ENCODE measurements at places on chromosomes 7 and 10.

GRCh38 chr10:22613011-22613410 is 101.4 kb downstream of the PIP4K2A start:
- DNase-seq = no peak

GRCh38 chr10:120614680-120615079 is 157.7 kb downstream of the PLPP4 start:
- no peak for DNase-seq

GRCh38 chr7:151884312-151885201 is 7.6 kb upstream of the PRKAG2 start:
- DNase-seq = no peak

DNA sequence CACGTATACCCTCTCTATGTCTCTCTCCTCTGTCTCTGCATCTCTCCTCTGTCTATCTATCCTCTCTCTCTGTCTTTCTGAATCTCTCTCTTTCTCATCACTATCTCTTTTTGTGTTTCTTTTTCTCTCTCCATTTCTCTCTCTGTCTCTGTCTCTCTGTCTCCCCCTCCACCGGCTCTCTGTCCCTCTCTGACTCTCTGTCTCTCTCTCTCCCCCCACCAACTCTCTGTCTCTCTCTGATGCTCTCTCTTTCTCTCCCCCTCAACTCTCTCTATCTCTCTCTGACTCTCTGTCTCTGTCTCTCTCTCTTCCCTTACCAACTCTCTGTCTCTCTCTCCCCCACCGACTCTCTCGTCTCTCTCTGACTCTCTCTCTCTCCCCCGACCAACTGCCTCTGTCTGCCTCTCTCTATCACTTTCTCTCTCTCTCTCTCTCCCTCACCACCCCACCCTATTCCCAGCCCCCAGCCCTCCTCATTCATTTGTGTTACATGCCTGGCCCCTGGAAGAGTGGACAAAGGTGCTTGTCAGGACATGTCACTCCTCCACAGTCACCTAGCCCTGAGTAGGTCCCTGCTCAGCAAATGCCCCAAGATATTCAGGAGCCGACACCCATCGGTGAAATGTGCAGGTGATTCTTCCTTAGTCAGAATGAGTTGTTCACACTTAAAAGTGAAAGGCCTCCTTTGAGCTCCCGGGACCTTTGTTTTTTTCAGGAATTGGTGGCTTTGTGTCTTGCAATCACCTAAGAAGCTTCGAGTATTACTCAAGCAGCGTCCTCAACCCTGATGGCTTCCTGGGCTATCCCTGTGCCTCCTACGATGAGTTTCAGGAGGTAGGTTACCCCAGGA is 13.6 kb downstream of the PNLIPRP2 start:
- no peak for DNase-seq

- DNase-seq = no peak
Observed at GRCh38 chr10:15539262-15539661, 168.2 kb upstream of the FAM171A1 start.

DNA sequence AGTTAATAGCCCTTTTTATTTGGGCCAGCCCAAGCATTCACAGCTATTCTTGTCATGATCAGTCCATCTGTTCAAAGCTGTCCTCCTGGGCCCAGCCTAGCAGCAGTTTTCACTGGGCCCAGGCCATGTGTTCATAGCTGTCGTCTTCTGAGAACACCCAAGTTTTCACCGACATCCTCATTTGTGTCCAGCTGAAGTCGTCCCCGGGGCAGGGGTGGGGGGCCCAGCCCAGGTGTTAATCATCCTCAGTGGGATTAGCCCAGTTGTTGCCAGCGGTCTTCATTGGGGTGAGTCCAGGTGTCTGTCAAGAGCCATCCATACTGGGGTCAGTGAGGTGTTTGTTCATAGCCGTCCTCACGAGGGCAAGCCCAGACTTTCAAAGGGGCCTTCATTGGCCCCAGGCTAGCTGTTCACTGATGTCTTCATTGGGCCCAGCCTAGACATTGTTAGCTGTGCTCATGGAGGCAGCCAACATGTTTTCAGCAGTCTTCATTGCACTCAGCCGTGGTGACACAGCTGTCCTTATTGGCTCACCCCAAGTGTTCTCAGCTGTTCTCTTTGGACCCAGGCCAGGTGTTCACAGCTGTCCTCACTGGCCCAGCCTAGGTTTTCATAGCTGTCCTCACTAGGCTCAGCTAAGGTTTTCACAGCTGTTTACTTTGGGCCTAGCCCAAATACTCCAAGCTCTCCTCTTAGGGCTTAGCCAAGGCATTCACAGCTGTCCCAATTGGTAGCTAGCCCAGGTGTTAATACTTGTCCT is 10.0 kb downstream of the FRG2B start:
- DNase-seq = no peak

- no peak for DNase-seq
Observed at GRCh38 chr7:127151379-127151778, 101.4 kb downstream of the GRM8 start.

GRCh38 chr7:101189109-101189508 is 9.0 kb upstream of the NAT16 start:
- DNase-seq = no peak

- no peak for DNase-seq
Observed at GRCh38 chr10:88154596-88155250, 291.3 kb downstream of the PTEN start.

GRCh38 chr10:129004398-129004797 is 462.6 kb upstream of the MGMT start:
- no peak for DNase-seq

DNA sequence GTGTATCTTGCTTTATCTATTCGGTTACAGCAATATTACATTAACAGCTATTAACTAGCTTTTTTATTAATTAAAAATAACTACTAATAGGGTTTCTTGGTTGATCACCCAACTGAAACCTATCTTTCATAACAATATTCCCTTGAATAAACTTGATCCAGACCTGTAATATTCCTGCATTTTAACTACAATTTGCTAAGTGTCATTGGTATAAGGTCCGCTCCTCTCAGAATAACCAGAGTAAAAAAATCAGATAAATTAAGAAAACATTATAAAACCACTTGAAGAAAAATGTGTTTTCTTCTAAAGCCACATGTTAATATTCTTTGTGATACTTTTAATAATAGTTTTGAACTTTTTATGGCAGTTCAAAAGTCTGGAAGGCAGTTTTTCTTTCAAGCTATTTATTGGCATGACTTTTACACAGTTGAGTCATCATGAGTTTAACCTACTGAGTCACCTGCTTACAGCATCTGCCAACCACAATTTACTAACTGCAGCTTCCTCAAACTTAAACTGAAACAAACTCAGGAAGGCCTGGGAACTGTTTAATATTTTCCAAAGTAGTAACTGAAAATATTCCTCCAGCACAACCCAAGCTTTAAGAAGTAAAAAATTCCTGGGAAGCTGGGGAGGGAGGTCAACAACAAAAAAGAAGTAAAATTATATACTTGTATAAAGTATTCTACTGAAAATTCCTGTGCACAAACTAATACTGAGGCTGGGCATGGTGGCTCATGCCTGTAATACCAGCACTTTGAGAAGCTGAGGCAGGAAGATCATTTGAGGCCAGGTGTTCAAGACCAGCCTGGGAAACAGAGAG is 103.2 kb downstream of the NRBF2 start:
- DNase-seq = no peak

DNA sequence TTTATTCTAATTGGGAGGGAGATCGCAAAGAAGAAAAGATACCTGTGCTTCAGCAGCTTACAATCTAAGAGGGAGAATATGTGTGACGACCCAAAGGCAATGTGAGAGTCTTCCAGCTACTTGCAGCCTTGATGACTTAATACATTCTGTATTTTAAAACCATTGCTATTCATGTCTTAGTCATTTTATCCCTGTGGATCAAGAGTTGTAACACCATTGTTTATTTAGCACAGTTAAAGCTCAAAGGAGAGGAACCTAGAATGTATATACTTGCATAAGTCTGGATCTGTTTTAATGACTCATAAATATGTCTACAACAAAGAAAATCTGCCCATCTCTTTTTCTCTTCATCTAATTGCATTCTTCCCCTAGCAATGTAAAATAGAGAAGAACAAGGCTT is 117.9 kb upstream of the DLX6 start:
- no peak for DNase-seq

GRCh38 chr7:101563198-101563901 is 65.7 kb downstream of the MYL10 start:
- DNase-seq = no peak

DNA sequence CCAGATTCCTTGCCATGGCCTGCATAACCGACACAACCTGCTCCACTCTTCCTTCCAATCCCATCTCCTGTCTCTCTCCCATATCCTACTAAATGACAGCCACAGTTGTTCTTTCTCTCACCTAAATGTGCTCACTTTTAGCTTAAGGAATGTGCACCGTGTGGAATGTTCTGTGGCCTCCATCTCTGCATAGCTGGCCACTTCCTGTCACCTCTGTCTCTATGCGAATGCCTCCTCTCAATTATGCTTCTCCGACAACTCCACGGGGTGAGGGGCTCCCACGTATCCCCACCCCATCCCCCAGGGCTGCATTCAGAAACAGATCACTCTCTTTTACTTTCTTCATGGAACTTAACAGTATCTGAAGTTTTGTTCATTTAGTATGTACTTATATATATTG is 110.7 kb downstream of the RAB18 start:
- DNase-seq = no peak
